Thyroid gland (tissue), 4 donors: ENCODE measurements at places on chromosomes 6 and 20. TPM values are rescaled to one million over a fixed set of nuclear protein-coding genes. Genes with fewer than 3 reads are reported as not detected.
A peak's percentile ranks its signal among the peaks of the same experiment; 100 is the strongest.

DNA sequence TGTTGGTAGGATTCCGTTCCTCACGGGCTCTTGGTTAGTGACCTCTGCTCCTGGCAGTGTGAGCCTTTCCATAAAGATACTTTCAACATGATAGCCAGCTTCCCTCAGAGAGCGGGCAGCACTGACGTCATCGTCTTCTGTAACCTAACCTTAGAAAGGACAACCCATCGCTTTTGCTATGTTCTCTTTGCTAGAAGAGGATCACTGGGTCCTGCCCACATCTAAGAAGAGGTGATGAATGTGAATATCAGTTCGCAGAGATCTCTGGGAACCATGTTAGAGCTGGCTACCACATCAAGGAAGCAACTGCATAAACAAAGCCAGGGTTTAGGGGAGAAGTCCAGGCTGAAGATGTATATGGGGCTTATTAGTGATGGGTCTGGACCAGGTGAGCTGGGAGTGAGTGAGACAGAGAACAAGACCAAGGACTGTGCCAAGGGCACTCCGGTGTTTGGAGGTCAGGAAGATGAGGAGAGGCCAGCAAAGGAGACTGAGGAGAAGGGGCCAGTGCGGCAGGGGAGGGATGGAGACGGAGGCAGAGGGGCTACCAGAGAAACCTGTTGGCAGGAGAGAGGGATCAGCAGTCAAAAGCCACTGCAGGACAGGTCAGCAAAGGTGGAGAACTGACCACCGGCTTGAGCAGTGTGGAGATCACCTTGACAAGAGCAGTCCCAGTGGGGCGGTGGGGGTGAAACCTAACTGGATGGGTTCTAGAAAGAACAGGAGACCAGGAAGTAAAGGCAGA, 39.7 kb downstream of the PIM1 start:
- no peaks in the 10 kb centered on the region for H3K27me3 ChIP-seq
- H3K4me3 ChIP-seq, result no peak overlapping the region
- peaks cover 12% of the 10 kb centered on the region for H3K4me1 ChIP-seq
- no peaks in the 10 kb centered on the region for H3K36me3 ChIP-seq
- no peak for DNase-seq
- no peak overlapping the region for H3K27ac ChIP-seq

IRF4 gene
- 0.54 TPM for total RNA-seq

DNA sequence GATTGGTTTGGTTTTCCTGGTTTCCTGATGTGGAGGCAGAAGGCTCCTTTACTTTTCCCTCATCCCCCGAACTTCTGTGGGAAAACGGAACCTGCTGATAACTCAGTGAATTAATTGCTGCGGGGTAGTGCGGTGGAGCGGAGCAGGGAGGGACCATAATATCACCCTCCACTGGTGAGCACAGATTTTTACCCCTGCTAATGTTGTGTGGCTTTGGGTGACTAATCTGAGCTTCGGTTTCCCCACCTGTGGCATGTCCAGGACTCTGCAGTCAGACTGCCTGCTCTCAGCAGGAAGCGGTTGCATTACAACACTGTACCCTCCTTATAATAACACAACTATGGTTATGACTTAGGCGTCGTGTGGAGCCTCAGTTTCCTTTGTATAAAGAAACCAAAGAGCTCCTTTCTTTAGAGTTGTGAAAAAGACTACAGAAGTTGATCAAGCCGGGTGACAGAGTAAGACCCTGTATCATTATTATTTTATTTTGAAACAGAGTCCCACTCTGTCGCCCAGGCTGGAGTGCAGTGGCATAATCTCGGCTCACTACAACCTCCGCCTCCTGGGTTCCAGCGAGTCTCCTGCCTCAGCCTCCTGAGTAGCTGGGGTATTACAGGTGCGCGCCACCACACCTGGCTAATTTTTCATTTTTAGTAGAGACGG, 2.2 kb upstream of the ID1 start:
- peaks cover 17% of the 10 kb centered on the region for H3K36me3 ChIP-seq
- no peak overlapping the region for H3K4me3 ChIP-seq
- H3K4me1 ChIP-seq, result peaks cover 20% of the 10 kb centered on the region
- H3K27me3 ChIP-seq, result no peaks in the 10 kb centered on the region
- peak overlapping the region; percentile 98 for H3K27ac ChIP-seq
- DNase-seq, result peak; percentile 24

GRCh38 chr6:18021166-18021850, 33.9 kb upstream of the KIF13A start:
- H3K4me3 ChIP-seq, result no peak overlapping the region
- H3K27me3 ChIP-seq, result no peaks in the 10 kb centered on the region
- H3K36me3 ChIP-seq, result no peaks in the 10 kb centered on the region
- no peak for DNase-seq
- no peak overlapping the region for H3K27ac ChIP-seq

- H3K4me1 ChIP-seq, result no peaks in the 10 kb centered on the region
- no peak overlapping the region for H3K4me3 ChIP-seq
- DNase-seq, result no peak
These were observed 107.4 kb upstream of the RIPOR2 start for GRCh38 chr6:25042984-25043725.

DNA sequence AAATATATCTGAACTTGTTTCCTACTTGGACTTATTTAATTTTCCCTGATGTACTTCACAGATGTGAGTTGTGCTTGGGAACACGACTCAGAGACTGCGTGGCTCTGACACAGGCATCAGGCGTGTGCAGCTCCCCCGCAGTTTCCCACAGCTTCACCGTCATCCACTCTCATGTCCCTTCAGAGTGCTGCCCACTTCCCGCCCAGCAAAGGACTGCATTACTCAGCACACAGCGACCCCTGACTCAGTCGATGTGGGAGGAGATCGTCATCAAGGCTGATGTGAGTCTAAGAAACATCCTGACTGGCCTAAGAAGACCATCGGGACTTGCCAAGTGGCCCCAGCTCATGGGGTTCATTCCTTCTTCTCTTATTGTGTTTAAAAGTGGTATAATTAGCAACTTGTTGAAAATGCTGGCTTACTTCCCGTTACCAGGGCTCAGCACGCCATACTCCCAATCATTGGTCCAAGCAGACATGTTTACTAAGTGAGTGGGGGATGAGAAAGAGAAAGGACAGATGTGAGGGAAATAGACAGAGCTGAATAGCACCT, 539.4 kb upstream of the JARID2 start:
- no peaks in the 10 kb centered on the region for H3K27me3 ChIP-seq
- no peaks in the 10 kb centered on the region for H3K36me3 ChIP-seq
- H3K4me3 ChIP-seq, result no peak overlapping the region
- no peak overlapping the region for H3K27ac ChIP-seq
- H3K4me1 ChIP-seq, result peaks cover 8% of the 10 kb centered on the region

HLA-DRA gene
- total RNA-seq, result 122 TPM
